Hepatocyte (in vitro differentiated cells): ENCODE measurements at places on chromosomes 1 and 21. TPM values are rescaled to one million over a fixed set of nuclear protein-coding genes. Genes with fewer than 3 reads are reported as not detected.

DNA sequence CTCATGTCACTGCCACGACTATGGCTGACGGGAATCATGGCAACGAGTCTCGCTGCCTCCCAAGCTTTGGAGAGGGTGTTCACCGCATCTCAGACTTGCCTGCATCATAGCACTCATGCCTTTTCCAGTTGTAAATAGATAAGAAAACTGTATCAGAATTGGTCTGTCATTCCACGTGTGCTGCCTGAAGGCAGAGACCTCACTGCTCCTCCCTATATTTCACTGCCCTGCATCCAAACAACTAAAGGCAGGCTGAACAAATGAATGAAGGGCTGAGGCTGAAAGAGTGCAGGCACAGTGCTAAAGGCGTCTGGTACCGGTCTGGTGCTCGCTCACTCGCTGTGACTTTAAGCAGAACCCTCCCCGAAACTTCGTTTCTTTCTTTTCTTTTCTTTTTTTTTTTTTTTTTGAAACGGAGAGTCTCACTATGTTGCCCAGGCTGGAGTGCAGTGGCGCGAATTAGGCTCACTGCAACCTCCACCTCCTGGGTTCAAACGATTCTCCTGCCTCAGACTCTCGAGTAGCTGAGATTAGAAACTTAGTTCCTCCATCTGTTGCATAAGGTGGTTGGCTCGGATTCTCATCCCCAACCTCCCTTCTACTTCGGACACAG, 542 bp downstream of the EIF2B3 start:
- peak overlapping the region; percentile 29 for H3K27ac ChIP-seq
- peaks cover 6% of the 10 kb centered on the region for H3K4me1 ChIP-seq
- H3K4me3 ChIP-seq: peak overlapping the region; percentile 50
- no peaks in the 10 kb centered on the region for H3K27me3 ChIP-seq
- H3K36me3 ChIP-seq: no peaks in the 10 kb centered on the region

- H3K4me3 ChIP-seq: no peak overlapping the region
- no peaks in the 10 kb centered on the region for H3K27me3 ChIP-seq
Observed at GRCh38 chr1:70970407-70970806, 77.2 kb downstream of the PTGER3 start.

- no peaks in the 10 kb centered on the region for H3K4me1 ChIP-seq
- H3K36me3 ChIP-seq: no peaks in the 10 kb centered on the region
- no peak overlapping the region for H3K4me3 ChIP-seq
- no peak overlapping the region for H3K27ac ChIP-seq
- DNase-seq: no peak
Observed at GRCh38 chr1:153793973-153794615, 18.9 kb downstream of the SLC27A3 start.

DNA sequence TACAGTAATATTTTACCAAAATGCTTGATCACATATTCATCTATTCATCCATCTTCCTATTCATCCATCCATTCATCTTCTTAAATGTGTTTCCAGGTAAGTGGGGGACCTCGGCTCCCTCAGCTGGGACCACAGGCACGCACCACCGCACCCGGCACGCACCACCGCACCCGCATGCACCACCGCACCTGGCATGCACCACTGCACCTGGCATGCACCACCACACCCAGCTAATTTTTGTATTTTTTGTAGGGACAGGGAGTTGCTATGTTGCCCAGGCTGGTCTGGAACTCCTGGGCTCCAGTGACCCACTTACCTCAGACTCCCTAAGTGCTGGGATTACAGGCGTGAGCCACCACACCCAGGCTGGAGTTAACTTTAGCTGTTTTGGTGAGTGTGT, 21.2 kb downstream of the ACTRT2 start:
- no peaks in the 10 kb centered on the region for H3K4me1 ChIP-seq
- DNase-seq: no peak
- peaks cover 11% of the 10 kb centered on the region for H3K27me3 ChIP-seq
- no peak overlapping the region for H3K27ac ChIP-seq
- H3K4me3 ChIP-seq: no peak overlapping the region
- no peaks in the 10 kb centered on the region for H3K36me3 ChIP-seq

DNA sequence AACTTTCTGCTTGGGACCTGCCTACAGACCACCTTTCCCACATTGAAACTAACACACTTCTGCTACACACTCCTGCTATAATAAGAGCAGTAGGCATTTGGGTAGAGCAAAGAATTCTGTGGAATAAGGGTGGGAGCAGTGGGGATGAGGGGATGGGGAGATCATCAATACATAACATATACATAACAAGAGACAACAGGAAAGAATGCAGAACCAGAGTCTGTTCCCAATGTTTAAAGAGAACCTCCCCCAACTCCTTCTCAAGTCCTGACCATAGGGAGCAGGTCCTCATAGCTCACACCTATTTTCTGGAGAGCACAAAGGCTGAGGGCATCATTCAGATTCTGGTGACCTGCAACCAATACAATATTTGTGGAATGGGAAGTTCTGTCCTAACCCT, 121.6 kb upstream of the BARHL2 start:
- H3K27ac ChIP-seq: no peak overlapping the region
- H3K36me3 ChIP-seq: no peaks in the 10 kb centered on the region
- no peak overlapping the region for H3K4me3 ChIP-seq
- DNase-seq: no peak
- H3K27me3 ChIP-seq: peaks cover 97% of the 10 kb centered on the region
- peaks cover 11% of the 10 kb centered on the region for H3K4me1 ChIP-seq

Gene HSD3B2
- total RNA-seq: 3.4 and 7.3 TPM in 2 replicates

DNA sequence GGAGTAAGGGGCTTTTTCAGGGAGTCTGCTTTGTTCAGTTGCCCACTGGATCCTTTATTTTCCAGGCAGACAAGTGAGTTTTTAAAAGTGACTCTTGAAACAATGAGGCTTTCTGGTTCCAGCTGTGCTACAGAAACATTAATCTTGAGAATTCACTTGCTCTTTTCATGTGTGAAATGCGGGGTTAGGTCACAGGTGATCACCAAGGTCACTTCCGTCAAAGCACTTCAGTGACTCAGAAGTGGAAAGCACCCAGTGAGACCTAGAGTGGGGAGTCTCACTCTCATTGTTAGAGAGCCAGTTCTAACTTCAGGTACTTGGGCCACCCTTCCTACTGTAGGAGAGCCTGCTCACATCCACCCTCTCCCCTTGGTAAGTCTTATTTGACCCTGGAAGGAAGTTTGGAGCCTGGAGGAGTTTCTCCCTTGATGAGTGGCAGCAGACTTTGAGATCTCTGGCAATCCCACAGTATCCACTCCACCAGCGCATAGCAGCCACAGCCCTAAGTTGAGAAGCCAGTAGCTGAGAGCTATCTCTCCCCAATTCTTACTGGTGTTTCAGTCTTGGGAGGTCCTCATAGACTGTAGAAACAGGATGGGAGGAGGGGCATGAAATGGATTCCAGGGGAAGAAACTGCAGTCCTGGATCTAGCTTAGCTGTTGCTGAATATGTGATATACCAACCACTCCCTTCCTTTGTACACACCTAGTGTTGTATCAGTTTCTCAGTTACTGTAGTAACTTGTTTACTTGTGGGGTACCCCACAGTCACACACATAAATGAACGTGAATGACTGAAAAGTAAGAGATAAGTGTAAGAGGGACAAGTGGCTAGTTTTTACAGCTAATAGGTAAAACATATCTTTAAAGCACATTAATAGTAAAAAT, 3.1 kb downstream of the TACSTD2 start:
- H3K4me1 ChIP-seq: peaks cover 18% of the 10 kb centered on the region
- H3K27me3 ChIP-seq: no peaks in the 10 kb centered on the region
- H3K4me3 ChIP-seq: no peak overlapping the region
- peak overlapping the region; percentile 73 for H3K27ac ChIP-seq
- no peaks in the 10 kb centered on the region for H3K36me3 ChIP-seq

Gene LDLRAD1
- total RNA-seq: 0.28 and 1.7 TPM in 2 replicates

DNA sequence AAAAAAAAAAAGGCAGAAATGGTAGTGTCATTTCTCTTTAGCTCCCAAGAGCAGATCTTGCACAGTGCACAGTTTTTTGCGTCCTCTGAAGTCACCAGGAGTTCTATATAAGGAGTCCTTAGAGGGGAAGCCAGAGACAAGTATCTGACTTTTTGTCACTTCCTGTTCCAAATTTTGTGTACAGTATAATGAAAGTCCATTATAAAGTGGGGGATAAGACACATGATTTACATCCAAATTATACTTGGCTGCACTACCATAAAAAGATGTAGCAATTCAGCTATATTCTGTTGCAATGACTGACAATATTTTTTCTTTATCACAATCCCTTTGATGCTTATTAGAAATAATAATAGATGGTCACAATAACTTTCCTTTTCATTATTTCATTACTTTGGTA, 1276.9 kb upstream of the ADGRL2 start:
- no peaks in the 10 kb centered on the region for H3K27me3 ChIP-seq
- no peak overlapping the region for H3K4me3 ChIP-seq
- H3K27ac ChIP-seq: no peak overlapping the region
- no peaks in the 10 kb centered on the region for H3K36me3 ChIP-seq
- H3K4me1 ChIP-seq: no peaks in the 10 kb centered on the region
- DNase-seq: no peak

Gene TMEM240
- total RNA-seq: 4.3 and 6.2 TPM in 2 replicates

Gene RPE65
- total RNA-seq: 0.32 and 0.70 TPM in 2 replicates

GRCh38 chr1:180720753-180721152, 88.9 kb downstream of the XPR1 start:
- no peaks in the 10 kb centered on the region for H3K36me3 ChIP-seq
- H3K4me3 ChIP-seq: no peak overlapping the region
- H3K27me3 ChIP-seq: no peaks in the 10 kb centered on the region
- H3K27ac ChIP-seq: no peak overlapping the region

- no peaks in the 10 kb centered on the region for H3K27me3 ChIP-seq
- H3K4me1 ChIP-seq: peaks cover 39% of the 10 kb centered on the region
- no peak for DNase-seq
- no peak overlapping the region for H3K4me3 ChIP-seq
Observed at GRCh38 chr21:42314616-42315295, 453 bp downstream of the TFF3 start.

DNA sequence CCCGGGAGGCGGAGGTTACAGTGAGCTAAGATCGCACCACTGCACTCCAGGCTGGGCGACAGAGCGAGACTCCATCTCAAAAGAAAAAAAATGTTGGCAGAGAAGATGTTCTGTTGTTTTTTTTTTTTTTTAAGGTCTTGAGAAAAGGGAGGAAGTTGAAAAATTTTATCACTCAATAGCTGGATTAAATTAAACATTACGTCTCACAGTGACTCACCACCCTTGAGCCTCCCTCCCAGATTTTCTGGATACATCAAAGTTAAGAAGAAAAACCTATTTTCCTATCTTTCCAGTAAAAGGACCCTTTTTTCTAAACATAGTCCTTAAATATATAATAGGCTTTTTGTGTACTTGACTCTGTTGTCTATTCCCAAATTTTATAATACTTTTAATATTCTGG, 35.5 kb downstream of the IFNAR1 start:
- H3K36me3 ChIP-seq: no peaks in the 10 kb centered on the region
- H3K4me3 ChIP-seq: no peak overlapping the region
- H3K27me3 ChIP-seq: no peaks in the 10 kb centered on the region
- DNase-seq: no peak

DNA sequence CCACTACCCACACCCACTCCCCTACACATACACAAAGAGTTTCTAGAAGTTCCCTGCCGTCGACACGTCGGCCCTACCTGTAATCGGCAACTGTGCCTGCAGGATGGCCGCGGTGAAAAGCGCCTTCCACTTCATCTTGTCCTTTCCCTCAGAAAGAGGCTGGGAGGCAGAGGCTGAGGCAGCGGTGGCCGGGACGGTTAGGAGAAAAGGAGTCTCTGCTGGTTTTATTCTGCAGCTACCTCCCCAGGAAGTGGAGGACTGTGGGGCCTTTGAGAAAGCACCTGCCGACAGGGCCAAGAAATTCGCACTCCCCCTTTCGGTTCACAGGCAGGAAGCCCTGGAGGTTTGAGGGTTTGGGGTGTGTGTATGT, at the start of gene CD247:
CD247 (minus strand) TSS at position 199 of the 370 bp plus-strand sequence; CDS start at position 135, 64 bp downstream.
- H3K4me1 ChIP-seq: no peaks in the 10 kb centered on the region
- no peaks in the 10 kb centered on the region for H3K27me3 ChIP-seq
- H3K36me3 ChIP-seq: no peaks in the 10 kb centered on the region
- no peak within 1 kb of the TSS for H3K4me3 ChIP-seq
- no peak for DNase-seq
- H3K27ac ChIP-seq: no peak within 1 kb of the TSS

DNA sequence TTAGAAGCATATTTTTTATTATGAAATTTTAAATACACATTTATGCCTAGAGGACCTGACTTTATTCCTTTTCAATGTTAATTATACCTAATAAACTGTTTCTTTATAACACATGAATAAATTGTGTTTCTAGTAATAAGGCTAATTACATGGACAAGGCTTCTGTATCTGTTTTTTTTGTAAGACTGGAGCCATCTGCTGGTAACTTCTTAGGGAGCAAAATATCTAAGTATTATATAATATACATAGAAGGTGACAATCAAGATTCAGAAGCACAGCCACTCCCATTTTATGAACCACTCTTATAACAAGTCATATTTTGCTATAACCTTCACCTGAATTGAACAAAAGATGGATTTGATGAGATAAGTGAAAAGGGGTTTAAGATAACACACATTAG, 84.2 kb downstream of the LBR start:
- no peak for DNase-seq
- no peak overlapping the region for H3K27ac ChIP-seq

GRCh38 chr1:94522304-94522703, 19.3 kb downstream of the F3 start:
- H3K27ac ChIP-seq: no peak overlapping the region
- no peaks in the 10 kb centered on the region for H3K36me3 ChIP-seq
- peak; percentile 73 for DNase-seq
- H3K4me1 ChIP-seq: no peaks in the 10 kb centered on the region

- H3K36me3 ChIP-seq: no peaks in the 10 kb centered on the region
- peak overlapping the region; percentile 27 for H3K27ac ChIP-seq
- no peaks in the 10 kb centered on the region for H3K27me3 ChIP-seq
- DNase-seq: no peak
- H3K4me3 ChIP-seq: no peak overlapping the region
Observed at GRCh38 chr1:21292984-21293536, 2.8 kb upstream of the ECE1 start.
